Thymus (tissue), 14 donors: ENCODE measurements at places on chromosomes 7 and 10. TPM values are rescaled to one million over a fixed set of nuclear protein-coding genes. Genes with fewer than 3 reads are reported as not detected.

RBP3 gene
- 0.05 TPM for total RNA-seq

EPO gene
- 0.09 TPM for total RNA-seq

CPN1 gene
- not detected for total RNA-seq

MRPS24 gene
- total RNA-seq = 107 TPM

RBM28 gene
- 19.9 TPM for total RNA-seq

WDFY4 gene
- total RNA-seq = 25.1 TPM

PKD1L1 gene
- 0.19 TPM for total RNA-seq

CUX1 gene
- 35.0 TPM for total RNA-seq

CTBP2 gene
- 7.1 TPM for total RNA-seq

HOXA5 gene
- total RNA-seq = 0.24 TPM

PTPN20 gene
- total RNA-seq = 1.2 TPM

EXOC6 gene
- 17.4 TPM for total RNA-seq
